ENCODE measurements at places on chromosomes 7 and 10. TPM values are rescaled to one million over a fixed set of nuclear protein-coding genes. Genes with fewer than 3 reads are reported as not detected.

DNA sequence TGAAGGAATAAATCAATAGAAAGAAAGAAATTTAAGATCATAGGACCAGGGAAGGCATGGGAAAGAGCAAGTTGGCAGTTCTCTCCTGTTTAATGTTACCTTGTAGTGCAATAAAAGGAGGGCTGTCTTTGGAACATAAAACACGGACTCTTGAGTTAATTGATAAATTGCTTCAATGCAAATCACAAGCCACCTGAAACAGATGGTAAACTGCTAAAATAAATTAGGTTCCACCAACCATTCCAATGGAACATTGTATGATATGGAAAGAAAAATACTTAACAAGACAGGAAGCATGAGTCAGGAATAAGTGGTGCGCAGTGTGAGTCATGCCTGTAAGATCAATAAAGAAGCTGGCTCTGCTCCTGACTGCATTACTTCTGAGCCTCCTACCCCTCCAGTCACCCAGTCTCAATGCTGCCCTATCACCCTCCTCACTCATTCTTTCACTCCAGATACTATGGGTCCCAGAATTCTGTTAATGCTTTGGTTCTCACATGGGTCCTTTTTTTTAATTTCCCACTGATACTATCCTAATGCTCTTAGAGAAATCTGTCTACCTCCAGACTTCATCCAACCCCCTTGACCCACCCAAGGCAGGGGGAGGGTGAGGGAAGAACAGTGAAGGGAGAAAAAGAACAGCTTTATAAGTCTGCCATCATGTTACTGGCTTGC is 78.9 kb downstream of the LRRC17 start:
- DNase-seq = no peak

DNA sequence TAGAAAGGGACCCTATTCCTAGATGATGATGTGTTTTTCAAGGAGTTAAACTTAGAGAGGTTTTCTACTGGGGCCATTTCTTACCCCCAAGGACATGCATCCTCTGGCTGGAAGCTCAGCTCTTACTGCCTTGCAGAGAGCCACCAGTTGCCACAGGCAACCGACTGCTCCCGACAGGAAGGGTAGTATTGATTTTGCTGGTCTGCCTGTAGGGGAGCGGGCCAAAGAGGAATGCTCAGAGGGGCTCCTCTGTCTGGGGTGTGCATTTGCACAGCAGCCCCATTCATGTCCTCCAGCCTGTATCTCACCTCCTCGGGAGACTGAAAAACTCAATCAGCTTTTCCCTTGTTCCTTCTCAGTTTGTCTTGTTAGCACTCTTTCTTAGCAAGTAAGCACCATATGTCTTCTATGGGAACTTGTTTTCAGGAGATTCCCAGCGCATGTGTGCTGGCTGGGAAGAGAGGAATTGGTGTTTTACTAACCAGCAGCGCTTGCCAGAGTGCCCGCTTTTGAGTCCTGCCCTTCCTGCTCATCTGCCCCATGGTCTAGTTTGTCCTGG is 739.0 kb upstream of the GALNT17 start:
- no peak for DNase-seq

DLX6 gene
- 10.1 TPM for total RNA-seq

NUTM2A gene
- total RNA-seq = 6.1 TPM

DNA sequence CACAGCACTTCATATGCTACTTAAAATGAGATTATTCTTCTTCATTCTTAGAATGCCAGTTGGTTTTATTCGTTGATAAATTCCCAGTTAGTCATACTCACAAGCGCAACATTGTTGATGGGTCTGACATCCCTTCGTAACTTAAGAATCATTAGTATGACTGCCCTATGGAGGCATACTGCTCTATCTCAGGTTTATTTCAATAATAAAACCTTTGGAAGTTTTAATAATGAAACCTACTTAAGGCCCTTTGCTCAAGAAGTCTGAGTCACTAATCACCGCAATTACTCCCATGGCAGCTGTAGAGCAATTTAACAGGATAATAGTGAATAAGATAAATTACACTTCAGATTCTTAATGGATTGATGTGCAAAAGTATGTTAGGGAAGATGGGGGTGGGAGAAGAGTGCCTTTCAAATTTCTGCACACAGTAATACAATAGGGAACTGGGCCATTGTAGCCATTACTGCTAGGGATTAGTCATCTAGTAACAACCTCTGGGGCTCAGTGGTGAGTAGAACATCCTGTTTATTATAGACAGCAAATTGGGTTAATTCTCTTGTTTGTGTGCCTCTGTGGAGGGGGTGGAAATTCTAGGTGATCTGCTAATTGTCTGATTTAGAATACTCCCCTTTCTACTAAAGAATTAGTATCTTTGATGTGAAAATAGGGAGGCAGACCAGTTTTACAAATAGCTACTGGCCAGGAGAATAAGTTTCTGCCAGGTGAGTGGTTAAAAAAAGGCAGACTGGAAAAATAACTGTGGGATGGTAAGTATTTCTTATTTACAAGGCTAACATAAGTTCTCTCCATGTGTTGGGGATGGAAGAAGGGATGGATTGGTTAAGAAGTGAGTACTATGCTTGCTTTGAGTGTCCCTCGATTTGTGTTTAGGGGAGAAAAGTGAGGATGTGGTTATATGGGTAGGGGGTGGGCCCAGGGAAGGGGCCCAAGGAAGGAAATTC is 74.5 kb upstream of the VKORC1L1 start:
- DNase-seq = no peak

DNA sequence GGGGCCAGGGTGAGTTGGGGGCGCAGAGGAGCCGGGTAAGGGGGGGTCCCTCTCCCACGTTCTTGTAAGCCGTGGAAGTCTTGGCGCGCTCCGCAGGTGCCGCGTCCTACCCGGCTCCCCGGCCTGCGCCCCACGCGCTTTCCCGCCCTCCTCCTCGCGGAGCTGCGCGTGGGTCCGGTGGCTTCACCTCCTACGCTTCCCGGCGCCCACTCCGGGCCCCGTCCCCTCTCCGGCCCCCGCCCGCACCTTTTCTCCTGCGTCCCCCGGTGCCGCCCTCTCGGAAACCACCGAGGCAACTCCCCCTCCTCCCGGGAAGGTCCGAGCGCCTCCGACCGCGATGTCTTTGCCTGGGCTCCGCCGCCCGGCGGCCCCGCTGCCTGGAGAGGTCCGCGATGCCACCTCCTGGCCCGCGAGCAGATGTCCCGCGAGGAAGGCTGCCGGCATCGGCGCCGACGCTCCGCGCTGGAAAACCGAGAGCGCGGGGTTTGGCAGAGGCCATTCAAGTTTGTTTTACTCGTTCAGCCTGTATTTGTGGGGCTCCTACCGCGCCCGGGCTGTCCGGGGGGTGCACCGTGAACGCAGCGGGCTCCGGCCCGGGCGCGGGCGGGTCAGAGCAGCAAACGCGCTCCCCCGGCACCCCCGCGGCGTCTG is 2.4 kb upstream of the NKX6-2 start:
- DNase-seq = peak; percentile 29

- no peak for DNase-seq
These were observed 278.3 kb downstream of the HGF start for GRCh38 chr7:81491573-81491972.

GRCh38 chr7:72077786-72078185 is 334.4 kb downstream of the CALN1 start:
- no peak for DNase-seq

- no peak for DNase-seq
These were observed 50.5 kb downstream of the TMEM209 start for GRCh38 chr7:130154501-130155317.

GRCh38 chr7:149475121-149476045 is 14.5 kb upstream of the ZNF777 start:
- no peak for DNase-seq

TMEM213 gene
- total RNA-seq = 0.31 TPM

SLC26A5 gene
- total RNA-seq = 1.3 TPM

CALCR gene
- total RNA-seq = 0.56 TPM

- DNase-seq = no peak
These were observed 189.6 kb downstream of the CTTNBP2 start for GRCh38 chr7:117683430-117684175.

- DNase-seq = no peak
These were observed 7.2 kb downstream of the STK32C start for GRCh38 chr10:132300582-132300981.

GRCh38 chr10:86003201-86003621 is 363.4 kb downstream of the GRID1 start:
- DNase-seq = no peak

UCMA gene
- total RNA-seq = 0.43 TPM

DNA sequence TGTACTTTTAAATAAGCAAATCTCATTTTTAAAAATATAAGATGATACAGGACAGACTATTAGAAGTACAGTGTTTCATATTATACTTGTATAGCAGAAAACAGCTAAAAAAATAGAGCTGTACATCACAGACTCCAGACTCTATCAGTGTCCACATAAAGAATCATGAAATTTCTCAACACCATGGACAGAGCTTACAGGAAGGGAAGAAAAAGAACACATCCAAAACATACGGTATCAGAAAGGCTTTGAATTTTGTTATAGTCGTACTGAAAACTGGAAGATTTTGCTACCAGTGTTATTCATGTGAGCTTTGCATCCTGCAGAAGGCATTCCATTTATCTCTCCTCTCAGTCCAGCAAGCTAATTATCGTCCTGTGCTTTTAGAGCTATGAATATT is 183.2 kb upstream of the PTPRZ1 start:
- no peak for DNase-seq

MYH16 gene
- 2.0 TPM for total RNA-seq

- DNase-seq = no peak
These were observed 26.6 kb downstream of the TBXAS1 start for GRCh38 chr7:139855498-139856270.

DNA sequence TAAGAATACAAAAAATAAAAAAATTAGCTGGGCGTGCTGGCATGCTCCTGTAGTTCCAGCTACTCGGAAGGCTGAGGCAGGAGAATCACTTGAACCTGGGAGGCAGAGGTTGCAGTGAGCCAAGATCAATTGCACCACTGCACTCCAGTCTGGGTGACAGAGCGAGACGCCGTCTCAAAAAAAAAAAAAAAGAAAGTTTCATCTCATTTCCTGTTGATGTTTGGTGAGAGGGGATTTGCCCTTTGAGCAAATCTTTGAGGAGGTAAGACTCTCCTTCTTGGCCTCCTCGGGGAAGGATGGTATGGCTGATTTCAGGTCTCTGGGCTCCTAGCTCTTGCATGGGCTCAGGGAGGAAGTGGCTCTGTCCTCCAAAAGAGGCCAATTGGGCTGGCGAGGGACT is 3.6 kb upstream of the GRID2IP start:
- no peak for DNase-seq

GRCh38 chr7:83096065-83096580 is 66.6 kb downstream of the PCLO start:
- no peak for DNase-seq

DNA sequence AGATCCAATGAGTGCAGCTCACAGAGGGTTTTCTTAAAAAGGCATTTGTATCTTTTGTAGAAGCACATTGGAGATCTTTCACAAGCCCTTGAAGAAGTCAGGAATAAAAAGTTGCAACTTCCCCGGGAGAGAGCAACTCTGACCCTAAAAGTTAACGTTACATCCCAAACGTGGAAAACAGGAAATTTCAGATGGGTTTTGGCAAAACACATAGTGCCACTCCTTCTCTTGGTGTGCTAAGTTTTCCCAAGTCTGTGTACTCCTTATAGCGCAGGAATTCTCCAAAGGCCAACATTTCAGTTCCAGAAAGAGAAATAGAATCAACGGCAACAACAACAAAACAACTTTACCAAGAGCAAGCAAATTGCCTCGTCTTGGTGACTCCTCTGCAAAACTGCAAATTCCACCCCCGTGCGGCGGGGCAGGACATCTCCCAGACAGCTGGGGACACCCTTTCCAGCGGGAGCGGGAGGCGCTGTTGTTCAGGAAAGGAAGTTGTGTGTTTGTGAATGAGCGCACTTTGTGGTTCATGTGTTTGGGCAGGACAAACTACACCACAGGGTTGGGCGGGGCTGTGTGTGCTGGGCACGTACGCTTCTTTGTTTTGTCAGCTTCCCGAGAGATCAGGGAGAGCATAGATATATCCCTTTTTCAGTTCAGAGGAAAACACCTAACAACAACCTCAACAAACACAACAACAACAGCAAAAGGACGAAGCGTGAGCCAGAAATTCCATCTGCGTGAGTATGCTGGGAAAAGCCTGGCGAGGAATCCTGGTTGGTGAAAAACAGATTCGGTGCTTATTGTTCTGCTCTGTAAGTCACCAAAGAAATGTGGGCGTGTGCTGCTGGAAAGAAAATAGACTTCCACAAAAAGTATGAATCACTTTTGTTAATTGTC is 294.7 kb upstream of the PITRM1 start:
- DNase-seq = peak; percentile 56

DNA sequence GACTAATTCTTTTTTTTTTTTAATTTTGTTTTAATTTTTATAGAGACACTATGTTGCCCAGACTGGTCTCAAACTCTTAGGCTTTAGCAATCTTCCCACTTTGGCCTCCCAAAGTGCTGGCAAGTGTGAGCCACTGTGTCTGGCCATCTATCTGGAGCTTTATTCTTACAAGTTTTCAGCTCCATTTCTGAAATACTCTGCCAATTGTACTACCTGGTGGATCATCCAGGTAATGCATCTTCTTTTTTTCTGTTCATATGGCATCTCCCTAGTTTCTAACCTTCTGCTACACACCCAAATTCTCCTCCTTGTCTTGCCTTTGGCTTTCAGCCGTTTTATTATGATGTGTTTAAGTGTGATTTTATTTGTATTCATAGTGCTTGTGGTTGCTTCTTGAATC is 40.2 kb downstream of the ZNF365 start:
- no peak for DNase-seq

JCAD gene
- 109 TPM for total RNA-seq

ABCB1 gene
- total RNA-seq = 8.6 TPM

POM121 gene
- 48.3 TPM for total RNA-seq

- DNase-seq = no peak
These were observed 165.4 kb downstream of the GLI3 start for GRCh38 chr7:42071372-42072261.

DNA sequence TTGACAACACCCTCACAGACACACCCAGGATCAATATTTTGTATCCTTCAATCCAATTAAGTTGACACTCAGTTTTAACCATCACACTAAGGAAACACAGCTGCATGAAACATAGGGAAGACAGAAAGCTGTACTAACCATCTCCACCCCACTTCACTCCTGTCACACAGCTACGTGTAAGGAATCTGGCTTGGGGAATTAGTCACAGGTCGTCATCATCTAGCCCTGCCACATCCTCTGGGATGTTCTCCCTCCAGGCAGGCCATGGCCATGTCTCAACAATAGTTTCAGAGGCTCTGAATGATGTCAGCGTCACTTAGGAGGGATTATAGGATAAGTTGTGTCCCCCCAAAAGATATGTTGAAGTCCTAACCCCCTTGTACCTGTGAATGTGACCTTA is 10.8 kb upstream of the SEMA3C start:
- no peak for DNase-seq

Measured in testis (tissue), 5 donors.